Epithelial cell of esophagus (primary cell): ENCODE measurements at places on chromosomes 2 and 18.

DNA sequence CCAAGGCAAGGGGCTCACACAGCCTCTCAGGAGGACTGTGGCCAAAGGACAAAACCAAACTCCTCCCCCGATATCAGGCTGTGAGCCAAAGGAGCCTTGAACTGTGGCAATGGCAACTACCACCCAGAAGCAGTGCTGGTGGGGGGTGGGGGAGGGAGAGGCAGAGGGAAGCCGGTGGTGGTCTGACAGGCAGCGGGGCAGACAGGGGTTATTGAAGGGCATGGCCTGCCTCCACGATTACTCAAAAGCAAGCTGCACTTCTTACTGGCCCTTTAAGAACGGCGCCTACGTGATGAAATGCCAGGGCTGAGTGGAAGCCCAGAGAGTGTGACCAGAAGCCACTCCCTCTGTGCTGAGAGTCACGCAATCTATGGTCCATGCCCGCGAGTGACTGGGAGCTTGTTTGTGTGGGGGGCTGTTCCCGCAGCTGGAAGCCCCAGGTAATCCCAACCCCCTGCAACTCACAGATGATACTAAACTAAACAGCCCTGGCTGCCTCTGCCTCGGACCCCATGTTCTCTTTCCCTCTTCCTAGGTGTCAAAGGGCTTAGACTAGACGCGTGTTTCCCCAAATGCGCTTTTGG is 128.2 kb upstream of the CXCR4 start:
- peak; percentile 35 for DNase-seq

DNA sequence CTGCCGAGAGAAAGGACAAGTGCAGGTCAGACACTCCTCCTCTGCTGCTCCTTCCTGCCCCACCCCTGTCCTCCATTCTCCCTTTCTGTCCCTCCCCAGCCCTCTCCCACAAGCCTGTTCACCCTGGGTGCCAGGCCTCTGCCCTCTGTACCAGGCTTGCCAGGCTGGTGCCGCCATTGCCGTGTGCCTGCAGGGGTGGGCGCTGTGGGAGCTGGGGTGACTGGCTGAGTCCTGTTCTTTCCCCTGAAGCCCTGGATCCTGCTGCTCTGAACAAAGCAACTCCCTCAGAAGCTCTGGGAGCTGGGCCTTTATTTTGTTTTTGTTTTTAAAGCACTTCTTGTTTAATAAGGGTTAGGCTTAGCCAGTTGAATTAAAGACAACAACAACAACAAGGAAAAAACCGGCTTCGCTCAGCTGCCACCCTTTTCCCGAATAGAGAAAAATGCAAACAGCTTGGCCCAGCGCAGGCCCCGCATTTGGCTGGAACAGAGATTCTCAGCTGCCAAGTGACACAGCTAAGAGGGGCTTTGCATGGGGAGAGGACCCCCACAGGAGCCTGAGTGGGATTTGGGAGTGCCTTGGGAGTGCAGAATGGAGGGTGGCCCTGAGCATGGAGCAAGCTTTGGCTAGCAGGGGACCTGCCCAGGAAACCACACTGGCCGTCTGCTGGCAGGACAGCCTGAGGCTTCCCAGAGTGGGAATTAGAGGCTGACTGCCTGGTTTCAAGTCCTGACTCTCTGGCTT is 9.1 kb downstream of the PCARE start:
- peak; percentile 46 for DNase-seq

DNA sequence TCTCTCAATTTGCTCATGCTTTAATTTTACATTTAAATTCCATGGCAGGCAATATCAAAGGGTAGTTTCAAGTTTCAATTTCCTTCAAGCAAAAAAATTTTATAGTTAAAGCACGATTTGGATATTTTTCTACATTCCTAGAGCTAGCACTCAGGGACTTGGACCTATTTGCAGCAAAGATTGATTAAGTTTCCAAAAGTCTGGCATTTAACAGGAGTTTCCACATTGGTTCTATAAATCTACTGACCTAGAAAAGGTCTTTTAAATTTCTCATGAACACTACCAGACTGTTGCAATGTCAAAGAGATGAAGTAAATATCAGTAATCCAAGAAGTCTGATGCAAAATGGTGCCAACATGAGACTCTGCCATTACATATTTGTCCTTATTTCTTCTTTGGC is 253.7 kb upstream of the LINC00305 start:
- DNase-seq: no peak

- DNase-seq: no peak
Observed at GRCh38 chr2:169659320-169659719, 34.9 kb downstream of the CFAP210 start.

DNA sequence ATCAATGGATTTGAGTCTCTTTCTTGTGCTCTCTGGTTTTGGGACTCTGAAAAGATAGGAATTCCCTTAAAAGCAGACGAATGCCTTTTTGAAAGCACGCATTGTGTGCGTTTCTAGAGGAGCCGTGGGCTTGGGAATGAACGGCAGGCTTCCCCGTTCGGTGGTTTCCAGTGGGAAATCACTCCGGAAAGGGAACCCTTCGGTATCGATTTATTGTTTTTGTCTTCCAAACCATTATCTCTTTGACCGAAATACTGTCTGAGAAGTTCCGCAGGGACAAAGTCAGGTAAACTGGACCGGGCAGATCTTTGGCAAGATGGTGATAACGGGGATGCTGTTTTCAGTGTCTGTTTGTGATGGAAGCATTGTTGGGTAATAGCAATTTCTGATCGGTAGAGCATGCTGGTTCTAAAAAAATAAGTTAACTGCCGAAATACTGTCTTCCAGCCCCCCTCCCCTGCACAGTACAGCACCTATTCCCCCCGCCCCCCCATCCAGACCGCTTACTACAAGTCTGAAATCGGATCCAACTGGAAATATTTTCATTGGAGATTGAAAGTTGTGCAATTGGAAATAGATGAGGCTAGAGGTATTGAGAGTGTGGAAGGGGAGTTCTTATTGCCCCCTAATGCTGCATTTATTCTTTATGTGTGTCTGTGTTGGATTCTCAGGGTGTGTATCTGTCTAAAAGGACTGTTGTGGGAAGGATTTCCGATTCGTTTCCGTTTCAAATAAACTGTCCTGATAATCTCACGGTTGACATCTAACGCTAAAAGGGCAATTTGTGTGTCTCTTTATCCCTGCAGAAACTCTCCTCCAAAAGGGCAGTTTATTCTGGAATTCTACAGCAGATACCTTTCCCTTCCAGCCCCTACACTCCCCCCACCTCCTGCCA is 635 bp downstream of the SETBP1 start:
- no peak for DNase-seq

GRCh38 chr2:241774419-241775222 is 2.0 kb upstream of the GAL3ST2 start:
- peak; percentile 32 for DNase-seq

GRCh38 chr2:30305235-30305634 is 73.9 kb downstream of the LBH start:
- peak; percentile 72 for DNase-seq

DNA sequence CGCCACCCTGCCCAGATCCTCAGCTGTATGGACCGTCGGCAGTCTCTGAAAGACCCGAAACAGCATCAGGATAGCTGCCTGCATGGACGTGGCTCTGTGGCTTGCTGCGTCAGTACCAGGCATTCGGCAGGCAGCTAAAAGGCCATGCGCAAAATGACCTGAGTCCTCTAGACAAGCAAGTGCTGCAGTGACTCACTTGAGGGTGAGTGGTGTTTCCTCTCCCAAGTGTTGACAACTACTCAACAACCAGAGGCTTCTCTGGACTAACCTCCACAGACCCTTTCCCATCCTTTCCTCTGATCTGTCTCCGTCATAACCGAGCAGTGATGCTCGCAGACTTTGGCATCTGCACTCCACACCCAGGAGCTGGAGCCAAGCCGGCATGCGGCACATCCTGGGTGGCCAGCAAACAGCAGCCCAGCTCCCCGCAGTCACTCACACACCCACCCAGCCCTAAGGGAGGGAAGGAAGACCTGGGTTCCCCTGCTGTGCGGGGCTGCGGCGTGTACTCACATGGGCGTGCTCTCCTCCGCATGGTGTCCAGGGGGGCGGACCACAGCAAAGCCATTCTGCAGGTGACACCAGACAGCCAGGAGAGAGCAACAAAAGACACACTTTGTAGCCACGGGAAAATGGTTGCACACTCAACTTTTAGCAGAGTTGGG is 239.3 kb downstream of the TWIST2 start:
- no peak for DNase-seq
